ENCODE measurements at places on chromosomes 7 and 10.

- DNase-seq, result no peak
These were observed 159.2 kb upstream of the ITGB1 start for GRCh38 chr10:33117230-33117629.

DNA sequence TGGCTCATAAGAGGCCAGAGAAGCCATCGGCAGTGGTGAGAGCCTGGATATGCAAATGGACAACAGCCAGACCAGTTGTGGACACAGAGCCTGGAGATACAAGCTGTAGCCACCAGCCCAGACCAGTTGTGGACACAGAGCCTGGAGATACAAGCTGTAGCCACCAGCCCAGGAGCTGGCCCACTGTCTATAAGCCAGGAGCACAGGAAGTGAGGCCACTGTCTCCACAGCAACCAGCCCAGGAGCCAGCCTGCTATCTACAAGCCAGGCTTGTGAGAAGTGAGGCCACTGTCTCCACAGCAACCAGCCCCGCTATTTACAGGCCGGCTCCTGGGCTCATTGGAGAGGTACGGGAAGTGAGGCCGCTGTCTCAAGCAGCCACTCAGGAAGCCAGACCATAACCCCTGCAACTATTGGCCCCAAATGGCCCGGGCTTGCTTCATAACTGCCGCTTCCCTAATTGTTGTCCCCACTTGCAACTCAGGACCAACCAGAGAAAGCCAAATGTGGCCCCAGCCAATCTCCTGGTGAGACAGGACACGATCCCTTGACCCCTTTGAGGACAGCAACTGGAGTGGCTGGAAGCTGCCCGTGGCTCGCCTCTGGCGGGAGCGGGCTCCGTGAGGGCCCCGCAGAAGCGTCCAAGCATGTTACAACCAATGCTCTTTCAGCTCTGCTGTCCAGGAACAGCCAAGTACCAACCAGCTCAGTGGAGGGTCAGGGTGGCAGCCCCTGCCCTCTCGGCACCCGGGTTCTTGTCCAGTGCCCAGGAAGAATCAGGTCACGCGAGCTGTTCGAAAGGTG is 44.1 kb upstream of the CNPY1 start:
- no peak for DNase-seq

GRCh38 chr7:37918526-37918925 is 1.9 kb upstream of the SFRP4 start:
- no peak for DNase-seq

GRCh38 chr10:104233817-104234216 is 1.7 kb upstream of the CFAP43 start:
- no peak for DNase-seq

DNA sequence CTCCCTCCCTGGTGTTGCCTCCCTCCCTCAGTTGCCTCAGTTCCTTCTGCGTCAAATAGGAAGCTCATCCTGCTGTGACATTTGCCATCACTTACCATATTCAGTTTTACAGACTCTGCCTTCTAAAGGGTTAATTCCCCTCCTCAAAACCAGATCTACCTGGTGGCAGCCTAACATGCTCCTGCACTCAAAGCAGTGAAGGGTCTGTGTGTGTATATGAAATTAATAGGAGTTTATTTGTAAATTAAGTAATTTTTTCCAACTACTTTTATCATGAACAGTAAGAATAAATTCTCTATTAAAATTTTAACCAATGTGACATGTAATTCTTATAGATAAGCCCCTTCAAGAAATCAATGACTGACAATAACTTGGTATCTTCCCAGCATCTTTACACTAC is 158.6 kb upstream of the INSYN2A start:
- no peak for DNase-seq

DNA sequence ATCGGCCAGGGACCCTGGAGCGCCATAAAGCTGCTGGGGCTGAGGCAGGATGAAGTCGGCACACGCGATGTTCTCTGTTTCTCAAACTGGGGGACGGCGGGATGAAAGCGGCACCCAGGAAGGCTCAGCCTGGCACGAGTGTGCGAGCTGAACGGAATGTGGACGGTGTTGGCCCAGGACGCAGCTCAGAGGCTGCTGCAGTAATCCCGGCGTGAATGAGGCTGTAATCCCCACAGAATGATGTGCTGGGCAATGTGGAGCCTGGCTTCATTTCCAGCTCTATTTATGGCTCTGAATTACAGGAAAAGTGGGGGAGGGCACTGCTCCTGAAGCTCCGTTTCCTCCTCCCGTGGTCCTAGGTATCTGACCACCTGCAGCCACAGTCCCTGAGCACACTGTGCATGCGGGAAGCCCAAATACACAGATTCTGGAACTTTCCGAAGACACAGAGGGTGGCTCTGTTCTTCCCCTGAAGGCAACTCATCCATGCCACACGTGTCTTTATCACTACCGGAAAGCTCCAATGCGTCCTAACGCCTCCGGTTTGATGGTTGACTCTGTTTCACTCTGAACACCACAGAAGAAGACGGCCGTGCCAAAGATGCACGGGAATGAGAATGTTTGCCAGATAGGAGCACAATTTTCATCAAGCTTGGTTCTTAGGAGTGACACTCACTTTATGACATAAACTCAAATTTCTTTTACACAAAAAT is 37.6 kb downstream of the KLF6 start:
- DNase-seq, result no peak

DNA sequence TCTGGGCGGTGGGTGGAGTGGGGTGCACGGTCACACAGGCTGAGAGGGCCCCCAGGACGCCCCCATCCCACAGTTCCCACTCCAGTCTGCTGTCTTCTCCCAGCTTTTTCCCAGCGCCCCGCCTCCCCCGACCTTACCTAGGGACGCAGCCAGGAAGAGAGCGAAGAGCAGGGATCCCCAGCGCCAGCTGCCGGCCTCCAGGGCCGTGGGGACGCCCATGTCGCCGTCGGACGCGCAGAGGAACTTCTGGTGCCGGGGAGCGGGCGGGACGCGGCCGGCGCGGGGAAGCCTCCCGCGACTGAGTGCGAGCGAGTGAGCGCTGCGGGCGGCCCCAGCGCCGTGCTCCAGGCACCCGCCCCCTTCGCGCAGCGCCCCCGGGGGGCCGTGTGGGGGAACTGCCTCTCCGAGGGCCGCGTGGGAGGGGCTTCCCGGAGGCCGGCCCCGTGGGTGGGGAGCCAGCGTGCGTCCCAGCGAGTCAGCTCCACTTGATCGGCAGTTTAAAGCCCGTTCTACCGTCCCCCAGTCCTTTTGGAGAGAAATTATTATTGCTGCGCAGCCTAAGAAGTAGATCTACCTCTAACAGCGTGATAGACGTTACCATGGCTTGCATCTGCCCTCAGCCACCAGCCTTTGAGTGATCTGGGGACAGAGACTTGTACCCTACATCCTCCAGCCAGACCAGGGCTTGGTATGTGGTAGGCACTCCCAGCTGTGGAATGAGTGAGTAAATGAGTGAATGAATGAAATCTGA is at the start of gene VSIR:
Gene VSIR, minus strand, starts transcription at position 300 of the 751 bp plus-strand sequence. Its CDS starts 81 bp downstream, at position 219.
- peak; percentile 98 for DNase-seq

GRCh38 chr10:27816320-27816719 is 70.7 kb upstream of the MKX start:
- no peak for DNase-seq

DNA sequence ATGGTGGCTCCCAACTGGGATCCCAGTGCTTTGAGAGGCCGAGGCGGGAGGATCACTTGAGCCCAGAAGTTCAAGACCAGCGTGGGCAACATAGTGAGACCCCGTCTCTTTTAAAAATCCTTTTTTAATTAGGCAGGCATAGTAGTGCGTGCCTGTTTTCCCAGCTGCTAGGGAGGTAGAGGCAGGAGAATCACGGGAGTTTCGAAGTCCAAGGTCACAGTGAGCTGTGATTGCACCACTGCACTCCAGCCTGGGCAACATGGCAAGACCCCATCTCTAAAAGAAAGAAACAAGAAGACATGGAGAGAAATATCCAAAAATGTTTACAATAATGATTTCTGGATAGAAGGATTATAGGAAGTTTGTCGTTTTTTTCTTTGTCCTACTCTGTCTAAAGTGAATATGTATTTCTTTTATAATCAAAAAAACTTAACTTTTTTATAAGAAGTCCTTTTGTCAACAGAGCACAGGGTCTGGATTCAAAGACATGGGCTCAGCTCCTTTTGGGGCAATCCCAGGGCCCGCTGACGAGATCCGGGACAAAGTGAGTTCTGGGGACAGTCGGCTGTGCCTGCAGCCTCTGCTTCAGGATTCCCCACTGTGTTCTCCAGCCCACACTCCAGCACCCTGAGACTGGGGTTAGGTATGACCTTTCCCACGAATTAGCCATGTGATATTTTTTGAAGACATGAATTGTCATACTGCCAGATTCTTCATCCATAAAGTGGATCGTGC is 45.6 kb downstream of the PDGFA start:
- DNase-seq, result no peak

DNA sequence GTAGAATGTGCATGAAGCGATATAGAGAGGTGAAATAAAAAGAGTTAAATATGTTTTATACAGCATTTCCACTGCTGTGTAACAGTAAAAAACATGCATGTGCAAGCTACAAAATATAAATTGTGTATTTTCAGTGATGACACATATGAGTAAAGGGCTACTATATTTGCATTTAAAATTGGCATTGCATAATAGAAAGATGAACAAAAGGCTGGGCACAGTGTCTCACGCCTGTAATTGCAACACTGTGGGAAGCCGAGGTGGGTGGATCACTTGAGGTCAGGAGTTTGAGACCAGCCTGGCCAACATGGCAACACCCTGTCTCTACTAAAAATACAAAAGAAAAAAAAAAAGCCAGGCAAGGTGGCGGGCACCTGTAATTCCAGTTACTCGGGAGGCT is 79.8 kb upstream of the CCDC71L start:
- no peak for DNase-seq

GRCh38 chr7:112437072-112437471 is 13.2 kb upstream of the IFRD1 start:
- DNase-seq, result no peak

DNA sequence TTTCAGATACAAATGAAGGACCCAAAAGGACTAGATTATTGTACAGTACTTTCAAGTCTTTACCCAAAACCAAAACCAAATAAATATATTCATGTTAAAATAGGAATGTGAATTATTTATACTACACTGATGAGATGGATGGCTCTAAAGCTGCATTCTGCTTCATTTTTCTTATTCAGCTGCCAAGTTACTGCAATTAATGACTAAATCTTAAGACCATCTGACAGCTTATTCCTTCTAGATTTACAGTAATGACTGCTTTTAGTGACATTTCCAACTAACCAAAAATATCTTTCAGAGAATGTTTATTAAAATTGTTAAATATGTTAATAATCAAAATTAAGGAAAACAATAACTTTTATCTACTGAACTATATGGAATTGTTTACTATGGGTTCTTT is 20.9 kb downstream of the ENKUR start:
- no peak for DNase-seq

All from lower leg skin (tissue), 4 donors.